ENCODE measurements at places on chromosomes 4 and X. TPM values are rescaled to one million over a fixed set of nuclear protein-coding genes. Genes with fewer than 3 reads are reported as not detected.

DNA sequence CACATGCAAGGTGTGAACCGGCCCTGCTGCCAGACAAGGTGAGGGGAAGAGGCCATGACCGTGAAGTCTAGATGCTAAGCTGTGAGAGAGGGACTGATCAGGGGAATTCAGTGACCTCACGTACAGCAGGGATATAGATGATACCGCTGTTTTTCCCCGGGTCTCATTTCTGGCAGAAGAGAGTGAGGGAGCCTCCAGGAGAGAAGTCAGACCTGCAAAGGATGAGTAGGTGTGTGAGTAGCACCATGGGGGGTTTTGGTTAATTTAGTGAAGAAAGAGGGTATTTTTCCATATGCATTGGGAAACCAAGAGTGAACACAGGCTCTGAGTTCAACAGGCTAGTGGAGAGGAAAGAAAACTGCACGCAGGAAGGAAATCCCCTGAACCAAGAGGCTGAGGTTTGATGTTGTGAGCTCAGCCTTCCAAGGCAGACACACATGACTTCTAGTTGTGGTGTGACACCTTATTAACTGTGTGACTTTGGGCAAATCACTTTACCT, 127.6 kb upstream of the GATB start:
- DNase-seq, result no peak

DNA sequence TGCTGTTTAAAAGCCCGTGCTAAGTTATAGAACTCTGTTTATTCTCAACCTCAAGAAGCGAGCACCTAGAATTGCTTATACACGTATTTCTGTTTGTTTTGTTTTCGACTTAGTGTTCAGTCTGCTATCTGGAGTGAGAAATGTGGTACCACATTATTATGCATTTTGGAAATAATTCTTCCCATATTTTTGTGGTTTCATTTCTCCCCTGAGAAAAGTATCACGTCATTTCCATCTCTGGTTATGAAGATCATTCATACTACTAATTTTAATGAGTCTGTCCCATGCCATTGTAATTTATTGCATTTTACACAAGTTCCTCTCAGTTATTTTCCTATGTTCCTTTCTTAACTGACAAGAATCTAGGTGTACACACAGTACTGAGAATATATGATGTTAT, 186.0 kb downstream of the DCHS2 start:
- no peak for DNase-seq

The NXF2B gene
- polyA plus RNA-seq, result 0.34 TPM

GRCh38 chr4:61204353-61205060, 4.4 kb downstream of the ADGRL3 start:
- DNase-seq, result no peak

GRCh38 chr4:16757080-16757521, 141.3 kb downstream of the LDB2 start:
- DNase-seq, result no peak
